ENCODE measurements at places on chromosomes 2 and 18.

DNA sequence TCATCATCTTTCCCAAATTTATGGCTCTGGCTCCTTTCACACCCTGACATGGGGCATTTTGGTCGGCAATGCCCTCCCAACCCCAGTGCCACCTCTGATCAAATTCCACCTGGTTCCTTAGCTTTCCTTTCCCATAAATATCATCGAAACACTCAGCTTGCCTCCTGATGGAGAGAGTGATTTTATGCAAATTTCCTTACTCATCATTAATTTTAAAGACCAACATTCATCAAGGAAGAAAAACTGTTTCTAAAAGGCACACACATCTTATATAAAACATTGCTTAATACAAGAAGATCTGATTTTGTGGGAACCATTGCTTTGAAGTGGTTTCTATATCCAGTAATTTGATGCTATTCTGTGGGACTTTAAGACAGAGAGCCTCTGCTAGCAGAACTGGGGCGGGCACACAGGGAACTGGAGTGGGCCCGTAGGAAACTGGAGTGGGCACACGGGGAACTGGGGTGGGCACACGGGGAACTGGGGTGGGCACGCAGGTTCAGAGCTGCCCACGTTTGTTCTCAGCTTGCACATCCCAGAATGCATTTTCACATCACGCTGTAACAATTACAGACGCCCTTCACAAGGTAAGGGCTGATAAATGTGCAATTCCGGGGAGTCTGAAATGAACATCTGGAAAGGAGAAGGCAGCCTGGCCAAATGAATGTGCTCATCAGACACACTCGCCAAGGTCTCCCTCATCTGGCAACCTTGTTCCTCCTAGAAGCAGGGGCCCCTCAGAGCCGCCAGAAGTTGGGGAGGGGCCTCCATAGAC is 174.2 kb downstream of the RTP5 start:
- no peak for DNase-seq

DNA sequence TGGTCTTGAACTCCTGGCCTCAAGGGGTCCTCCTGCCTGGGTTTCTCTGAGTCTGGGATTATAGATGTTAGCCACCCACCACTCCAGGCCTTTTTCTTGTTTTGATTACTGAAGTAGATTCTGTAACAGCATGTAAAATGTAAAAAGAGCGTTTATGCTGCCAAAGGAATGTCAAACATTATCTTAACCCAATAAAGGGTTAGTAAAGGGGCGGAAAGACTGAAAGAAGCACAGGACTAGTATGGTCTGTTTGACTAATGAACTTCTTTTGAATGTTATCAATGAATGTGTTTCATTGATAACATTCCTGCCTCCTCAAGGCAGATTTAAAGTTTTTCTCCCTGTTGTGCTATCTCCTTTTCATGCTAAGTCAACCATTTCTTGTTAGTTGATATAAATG is 29.4 kb downstream of the GPD2 start:
- DNase-seq = no peak

GRCh38 chr2:120477198-120477597 is 131.3 kb downstream of the INHBB start:
- no peak for DNase-seq

- DNase-seq = no peak
These were observed 113.8 kb upstream of the RGPD4 start for GRCh38 chr2:107712857-107713256.

DNA sequence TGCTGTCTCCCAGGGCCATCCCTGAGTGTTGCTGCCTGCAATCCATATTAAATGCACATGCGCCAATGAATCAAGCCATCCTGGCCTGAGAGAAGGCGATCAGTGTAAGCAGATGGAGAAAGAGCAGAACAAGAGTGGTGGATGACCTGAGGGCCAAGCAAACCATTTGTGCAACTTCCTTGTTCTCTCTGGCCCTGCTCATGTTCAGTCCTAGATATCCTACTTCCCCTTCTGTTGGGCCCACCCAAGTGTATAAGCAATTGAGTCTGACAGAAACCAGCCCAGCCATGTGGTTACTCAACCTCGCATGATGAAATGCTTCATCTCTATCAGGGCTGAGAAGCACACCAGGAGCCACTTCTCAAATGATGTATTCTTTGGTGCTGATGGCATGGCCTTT is 383.1 kb upstream of the ID2 start:
- DNase-seq = no peak

DNA sequence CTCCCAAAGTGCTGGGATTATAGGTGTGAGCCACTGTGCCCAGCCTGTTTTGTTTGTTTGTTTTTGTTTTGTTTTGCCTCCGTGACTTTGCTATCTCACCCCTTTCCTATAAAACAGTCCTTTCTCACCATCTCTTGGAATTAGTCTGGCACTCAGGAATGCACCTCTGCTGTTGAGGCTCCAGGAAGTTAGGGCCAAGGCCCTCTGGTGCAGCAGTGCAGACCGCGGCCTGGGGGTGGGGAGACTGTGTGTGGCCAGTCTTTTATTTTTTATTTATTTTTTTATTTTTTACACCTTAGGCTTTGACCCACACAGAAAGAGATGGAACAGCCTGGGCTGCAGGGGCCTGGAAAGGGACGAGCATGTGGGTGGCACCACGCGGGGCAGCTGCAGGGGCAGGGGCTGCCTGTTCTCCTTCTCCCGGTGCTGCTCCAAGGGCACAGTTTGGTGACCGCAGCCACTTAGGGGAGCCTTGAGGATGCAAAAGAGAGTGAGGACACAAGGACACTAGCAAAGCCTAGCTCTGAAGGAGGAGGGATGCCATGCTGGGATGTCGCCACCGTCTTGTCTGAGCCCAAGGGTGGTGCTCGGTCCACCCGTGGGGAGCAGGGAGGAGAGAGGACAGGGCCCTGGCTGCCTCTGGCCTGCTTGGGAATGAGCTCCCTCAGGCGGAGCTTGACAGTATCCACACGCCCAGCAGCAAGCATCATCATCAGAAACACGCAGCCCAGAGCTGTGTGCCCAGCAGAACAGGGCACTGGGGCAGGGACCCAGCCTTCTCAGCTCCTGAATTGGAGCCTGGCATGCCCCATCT is 19.4 kb upstream of the ALPI start:
- DNase-seq = no peak

GRCh38 chr2:159959136-159959535 is 103.3 kb downstream of the PLA2R1 start:
- DNase-seq = no peak

- DNase-seq = no peak
These were observed 21.1 kb downstream of the MBP start for GRCh38 chr18:77111449-77111848.
